ENCODE measurements at places on chromosomes 4 and X.

DNA sequence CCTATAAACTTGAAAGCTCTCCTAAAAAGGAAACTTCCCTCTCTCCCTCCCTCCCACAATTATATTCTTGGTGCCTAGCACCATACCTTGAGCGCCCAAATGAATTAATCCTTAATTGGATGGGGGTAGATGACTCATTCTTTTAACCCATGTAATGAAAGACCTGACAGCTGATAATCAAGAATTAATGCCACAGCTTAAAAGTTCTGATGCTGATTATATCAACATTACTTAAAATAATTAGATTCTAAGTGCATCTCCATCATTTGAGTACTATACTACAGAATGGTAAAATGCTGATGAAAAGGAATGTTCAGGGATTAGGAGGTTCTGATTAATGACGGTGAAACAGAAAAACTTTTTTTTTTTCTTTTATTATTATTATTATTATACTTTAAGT lies 117.0 kb downstream of the ENOX2 start:
- no peak for DNase-seq

- DNase-seq = peak; percentile 71
Measured at GRCh38 chr4:185039508-185040273, 21.4 kb downstream of the HELT start.

DNA sequence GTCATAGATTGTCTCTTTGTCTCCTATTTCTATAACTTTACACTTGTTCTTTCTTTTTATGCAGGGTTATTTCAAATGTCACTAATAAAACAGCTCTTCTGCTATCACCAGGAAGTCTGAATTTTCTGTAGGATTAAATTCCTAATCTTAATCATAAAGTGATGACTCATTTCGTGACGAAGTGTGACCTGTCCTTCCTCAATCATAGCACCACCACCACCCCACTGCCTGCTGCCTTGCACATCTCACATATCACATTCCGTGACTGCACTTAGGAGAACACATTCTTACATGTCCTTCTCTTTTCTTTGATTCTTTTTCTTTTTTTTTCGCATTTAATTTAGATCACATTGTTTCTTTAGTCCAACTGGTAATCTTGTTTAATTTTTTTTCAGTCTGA lies 57.7 kb upstream of the UGT2B7 start:
- no peak for DNase-seq

DNA sequence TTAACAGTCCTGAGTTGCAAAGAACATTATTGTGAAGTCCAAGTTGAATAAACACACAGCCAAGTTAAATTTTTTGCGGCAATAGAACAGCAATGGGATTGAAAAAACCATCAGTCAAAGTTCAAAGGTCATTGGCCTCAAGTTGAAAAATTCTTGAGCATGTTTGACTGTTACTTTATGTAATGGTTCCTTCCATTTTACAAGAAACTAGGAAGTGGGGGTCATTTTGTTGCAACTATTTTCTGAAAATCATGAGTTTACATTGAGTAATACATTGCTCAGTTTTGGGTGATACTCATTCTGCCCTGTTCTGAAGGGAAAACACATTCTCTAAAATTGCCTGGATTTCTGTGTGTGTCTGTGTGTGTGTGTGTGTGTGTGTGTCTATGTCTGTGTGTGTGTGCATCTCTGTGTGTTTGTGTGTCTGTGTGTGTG lies 5.2 kb upstream of the IRF2 start:
- no peak for DNase-seq

DNA sequence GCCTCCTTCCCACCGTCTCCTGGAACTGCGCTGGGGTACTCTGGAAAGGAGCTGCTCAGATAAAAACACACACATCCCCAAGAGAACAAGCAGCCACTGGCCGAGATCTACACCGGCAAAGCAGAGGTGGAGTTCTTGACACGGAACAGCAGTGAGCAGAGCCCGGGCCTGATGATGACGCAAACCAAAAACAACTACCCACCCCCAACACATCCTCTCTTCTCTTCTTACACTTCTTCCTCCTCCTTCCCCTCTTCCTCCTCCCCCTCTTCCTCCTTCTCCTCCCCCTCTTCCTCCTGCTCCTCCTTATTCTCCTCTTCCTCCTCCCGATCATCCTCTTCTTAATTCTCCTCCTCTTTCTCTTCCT lies 4.6 kb downstream of the PNMA5 start:
- DNase-seq = peak; percentile 10

DNA sequence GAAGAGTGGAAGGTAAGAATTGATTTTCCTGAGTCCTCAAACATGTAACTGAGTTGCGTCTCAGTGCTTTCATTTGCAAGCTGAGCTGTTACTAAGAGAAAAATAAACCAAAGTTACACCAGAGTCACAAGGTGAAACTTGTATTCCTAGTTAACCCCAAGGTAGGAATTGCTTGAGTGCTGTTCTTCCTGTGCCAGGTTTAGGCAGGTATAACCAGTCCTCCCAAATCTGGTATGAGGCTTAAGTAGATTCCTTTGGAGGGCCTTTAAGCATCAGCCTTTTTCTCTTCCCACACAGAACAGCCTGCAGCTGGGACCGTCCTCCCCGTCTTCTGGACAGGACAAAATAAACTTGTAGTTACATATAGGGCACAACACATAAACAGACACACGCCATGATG lies 2.3 kb upstream of the BTC start:
- DNase-seq = no peak

DNA sequence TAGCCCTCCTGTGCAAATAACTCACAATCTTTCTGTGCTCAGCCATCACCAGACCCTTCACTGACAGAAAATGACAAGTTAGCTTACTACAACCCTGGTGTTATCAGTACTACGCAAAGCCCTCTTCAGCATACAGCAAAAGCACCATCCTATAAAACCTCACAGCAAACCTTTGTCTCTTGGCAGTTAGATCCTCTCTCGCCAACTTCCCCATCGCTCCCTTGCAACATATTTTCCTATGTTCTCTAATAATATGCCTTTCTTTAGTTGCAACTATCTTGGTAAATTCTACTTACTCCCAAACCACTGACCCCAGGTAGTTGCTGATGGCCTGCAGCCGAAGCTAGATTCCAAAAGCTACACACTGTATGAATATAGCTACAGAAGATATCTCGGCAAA lies 856.9 kb upstream of the FRG1 start:
- no peak for DNase-seq

GRCh38 chr4:173167758-173168395 lies 734 bp upstream of the GALNT7 start:
- DNase-seq = peak; percentile 31

DNA sequence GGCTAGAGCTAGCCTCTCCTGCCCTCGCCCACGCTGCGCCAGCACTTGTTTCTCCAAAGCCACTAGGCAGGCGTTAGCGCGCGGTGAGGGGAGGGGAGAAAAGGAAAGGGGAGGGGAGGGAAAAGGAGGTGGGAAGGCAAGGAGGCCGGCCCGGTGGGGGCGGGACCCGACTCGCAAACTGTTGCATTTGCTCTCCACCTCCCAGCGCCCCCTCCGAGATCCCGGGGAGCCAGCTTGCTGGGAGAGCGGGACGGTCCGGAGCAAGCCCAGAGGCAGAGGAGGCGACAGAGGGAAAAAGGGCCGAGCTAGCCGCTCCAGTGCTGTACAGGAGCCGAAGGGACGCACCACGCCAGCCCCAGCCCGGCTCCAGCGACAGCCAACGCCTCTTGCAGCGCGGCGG lies at the start of gene AR:
Gene AR, plus strand, starts transcription at position 204 of the 400 bp plus-strand sequence. CDS start 1,126 bp downstream, outside the sequence.
- DNase-seq = peak; percentile 68

DNA sequence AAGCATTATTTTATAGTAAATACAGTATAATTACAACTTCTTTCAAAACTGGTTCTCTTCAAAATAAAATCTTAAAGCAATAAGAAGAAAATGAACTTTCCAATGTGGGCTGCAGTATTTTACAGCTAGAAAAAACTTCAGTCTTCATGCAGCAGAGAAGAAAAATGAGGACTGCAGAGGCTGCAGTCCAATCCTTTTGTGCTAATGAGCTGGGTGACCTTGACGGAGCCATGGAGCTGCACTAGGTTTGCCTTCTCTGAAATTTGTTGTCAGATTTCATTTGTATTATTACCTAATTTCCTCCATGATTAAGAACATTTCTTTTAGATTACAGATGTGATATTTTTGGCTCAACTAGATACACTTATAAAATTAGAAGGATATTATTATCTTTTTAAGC lies 245.2 kb upstream of the ADAMTS3 start:
- no peak for DNase-seq

DNA sequence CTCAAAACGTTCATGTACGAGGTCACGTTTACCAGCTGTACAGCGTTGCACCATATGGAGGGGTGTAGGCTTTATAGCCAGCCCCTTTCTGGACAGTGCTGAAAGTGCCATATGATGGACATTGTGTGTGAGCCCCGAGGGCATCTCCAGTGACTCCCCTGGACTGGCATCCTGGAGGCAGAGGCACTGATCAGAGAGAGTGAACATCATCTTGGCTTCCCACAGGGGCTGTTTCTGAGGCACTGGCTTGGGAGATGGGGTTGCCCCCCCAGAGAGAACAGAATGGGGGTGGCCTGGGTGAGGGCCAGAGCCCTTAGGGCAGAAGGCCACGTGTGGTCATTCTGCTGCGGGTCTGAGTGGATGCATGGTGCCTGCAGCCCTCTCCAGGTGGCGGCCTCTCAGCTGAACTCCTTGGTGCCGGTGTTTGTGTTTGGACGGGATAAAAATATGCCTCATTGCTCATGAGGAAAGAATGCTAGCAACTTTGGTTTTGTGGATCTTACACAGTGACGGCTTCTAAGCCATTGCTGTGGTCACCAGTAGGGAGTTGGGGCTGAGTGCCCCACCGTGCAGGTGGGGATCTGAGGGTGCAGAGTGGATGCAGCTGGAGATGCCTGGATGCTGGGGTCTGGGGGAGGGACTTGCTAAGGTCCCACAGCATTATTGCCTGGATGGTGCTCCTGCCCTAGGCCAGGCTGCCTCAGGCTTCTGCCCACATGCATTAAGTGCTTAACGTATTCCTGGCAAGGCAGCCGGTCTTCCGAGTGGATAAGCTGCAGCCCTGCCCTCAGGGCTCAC lies 3.4 kb downstream of the WFS1 start:
- peak; percentile 72 for DNase-seq

GRCh38 chr4:99438405-99438780 lies 3.3 kb upstream of the ADH7 start:
- DNase-seq = no peak

DNA sequence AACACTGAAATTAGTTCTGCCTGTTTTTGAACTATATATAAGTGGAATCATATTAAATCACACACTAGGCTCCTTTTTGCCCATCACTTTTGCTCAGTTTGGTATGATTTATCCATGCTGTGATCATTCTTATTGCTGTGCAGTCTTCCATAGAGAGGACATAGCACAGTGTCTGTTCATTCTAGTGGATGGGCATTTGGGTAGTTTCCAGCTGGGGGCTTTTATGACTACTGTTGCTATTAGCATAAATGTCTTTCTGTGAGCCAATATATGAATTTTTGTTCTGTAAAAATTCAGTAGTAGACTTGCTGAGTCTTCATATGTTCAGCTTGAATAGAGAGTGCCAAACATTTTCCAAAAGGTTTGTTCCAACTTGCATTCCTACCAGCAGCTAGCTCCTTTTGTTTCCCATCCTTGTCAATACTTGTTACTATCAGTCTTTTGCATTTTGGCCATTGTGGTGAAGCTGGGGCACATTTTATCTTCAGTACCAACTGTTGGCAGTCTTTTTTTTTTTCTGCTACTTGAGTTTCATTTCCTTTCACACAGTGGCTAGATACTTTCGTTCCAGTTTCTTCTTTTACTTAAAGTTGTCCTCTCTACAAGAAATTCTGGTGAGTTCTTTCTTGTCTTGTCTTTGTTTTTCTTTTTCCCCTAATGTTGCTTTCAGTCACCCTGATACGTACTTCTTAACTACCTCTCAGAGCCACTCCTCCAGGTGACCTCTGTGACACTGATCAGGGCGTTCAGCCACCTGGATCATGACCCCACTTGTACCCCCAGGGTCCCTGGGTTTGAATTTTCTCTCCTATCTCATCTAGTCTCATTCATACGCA lies 87.0 kb downstream of the ANXA3 start:
- no peak for DNase-seq

DNA sequence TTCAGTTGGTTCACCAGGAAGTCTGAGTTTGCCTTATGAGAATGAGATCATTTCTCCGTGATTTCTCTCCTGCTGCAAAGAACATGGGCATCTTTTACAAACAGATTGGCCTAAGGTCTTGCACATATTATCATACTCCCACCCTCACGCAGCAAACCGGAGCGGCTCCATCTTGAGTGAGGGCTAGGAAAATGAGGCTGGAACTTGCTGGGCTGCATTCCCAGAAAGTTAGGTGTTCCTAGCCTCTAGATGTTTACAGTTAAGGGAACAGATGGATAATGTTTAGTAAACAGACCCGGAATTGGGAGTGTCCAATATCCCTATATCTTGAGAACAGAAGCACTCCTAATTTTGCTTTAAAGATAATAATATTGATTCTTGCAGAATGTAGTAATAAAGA lies 247.9 kb upstream of the VCX3A start:
- no peak for DNase-seq

DNA sequence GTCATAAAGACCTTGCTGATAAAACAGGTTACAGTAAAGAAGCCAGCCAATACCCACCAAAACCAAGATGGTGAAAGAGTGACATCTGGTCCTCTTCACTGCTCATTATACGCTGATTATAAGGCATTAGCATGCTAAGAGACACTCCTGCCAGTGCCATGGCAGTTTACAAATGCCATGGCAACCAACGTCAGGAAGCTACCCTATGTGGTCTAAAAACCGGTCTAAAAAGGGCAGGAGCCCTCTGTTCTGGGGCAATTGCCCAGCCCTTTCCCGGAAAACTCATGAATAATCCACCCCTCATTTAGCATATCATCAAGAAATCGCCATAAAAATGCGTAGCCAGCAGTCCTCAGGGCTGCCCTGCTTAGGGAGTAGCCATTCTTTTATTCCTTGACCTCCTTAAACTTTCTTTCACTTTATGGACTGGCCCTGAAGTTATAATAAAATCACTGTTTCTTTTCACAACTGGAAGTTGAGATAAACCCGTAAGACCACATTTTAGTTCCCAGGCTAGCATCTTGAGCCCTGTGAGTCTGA lies 260.5 kb upstream of the FAT1 start:
- no peak for DNase-seq

GRCh38 chr4:169593050-169593560 lies 19.3 kb downstream of the NEK1 start:
- no peak for DNase-seq

- DNase-seq = no peak
Measured at GRCh38 chrX:68748030-68748429, 80.8 kb upstream of the EFNB1 start.

GRCh38 chr4:158670975-158671664 lies 567 bp downstream of the C4orf46 start:
- peak; percentile 81 for DNase-seq

- DNase-seq = no peak
Measured at GRCh38 chr4:71832049-71832448, 48.2 kb upstream of the GC start.

- DNase-seq = no peak
Measured at GRCh38 chr4:124189545-124189944, 523.0 kb downstream of the ANKRD50 start.

GRCh38 chrX:38036466-38036865 lies 30.1 kb downstream of the SYTL5 start:
- DNase-seq = no peak

DNA sequence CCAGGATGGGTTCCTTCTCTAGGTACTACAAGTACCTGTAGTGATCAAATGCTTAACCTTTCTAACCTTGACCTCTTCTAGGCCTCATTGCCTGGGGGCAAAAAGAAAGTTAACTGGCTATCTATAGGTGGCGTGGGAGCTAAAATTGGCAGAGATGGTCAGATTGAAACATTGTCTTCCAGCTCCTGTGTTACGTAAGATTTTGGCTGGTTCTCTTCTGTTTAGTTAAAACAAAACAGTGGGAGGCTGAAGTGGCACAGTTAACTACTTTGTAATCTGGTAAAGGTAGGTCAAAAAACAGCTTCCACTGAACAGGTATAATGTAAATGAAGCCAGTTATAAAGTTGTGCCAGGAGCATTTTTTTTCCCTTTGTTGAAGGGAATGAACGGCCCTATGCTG lies 115.2 kb downstream of the MBNL3 start:
- no peak for DNase-seq
